Mesenchymal stem cell (in vitro differentiated cells and primary cell): ENCODE measurements at places on chromosomes 3 and 15.

DNA sequence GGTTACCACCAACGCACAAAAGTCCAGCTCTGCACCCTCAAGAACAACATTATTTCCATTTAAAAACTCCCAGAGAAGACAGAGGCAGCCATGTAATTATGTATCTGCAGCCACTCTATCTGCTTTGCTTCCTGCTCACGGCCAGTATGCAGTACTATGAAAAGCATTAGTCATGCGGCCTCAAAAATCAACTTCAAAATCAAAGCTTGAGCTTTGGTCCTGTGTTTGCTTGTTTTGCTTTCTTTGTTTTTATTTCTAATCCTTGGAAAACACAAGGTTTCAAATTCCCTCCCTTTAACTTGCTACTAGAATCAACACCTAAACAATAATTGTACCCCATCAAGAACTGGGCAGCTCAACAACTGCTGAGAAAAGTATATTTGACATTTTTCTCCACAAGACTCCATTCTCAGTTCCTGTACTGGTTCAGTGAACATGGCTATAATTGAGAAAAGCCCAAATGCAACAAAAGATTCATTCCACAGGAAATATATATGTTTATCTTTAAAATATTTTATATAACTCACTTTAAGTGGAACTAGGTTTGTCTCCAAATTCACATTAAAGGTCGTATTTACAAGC, 37.6 kb downstream of the GBE1 start:
- H3K4me1 ChIP-seq, result no peaks in the 10 kb centered on the region
- peak overlapping the region; percentile 84 for H3K27ac ChIP-seq
- H3K36me3 ChIP-seq, result no peaks in the 10 kb centered on the region
- DNase-seq, result peak; percentile 60

- no peaks in the 10 kb centered on the region for H3K36me3 ChIP-seq
- H3K27me3 ChIP-seq, result no peaks in the 10 kb centered on the region
- H3K4me3 ChIP-seq, result no peak overlapping the region
- H3K27ac ChIP-seq, result no peak overlapping the region
Observed at GRCh38 chr15:41966414-41966812, 5.9 kb downstream of the EHD4 start.

GRCh38 chr3:134567605-134568004, 81.7 kb downstream of the CEP63 start:
- H3K36me3 ChIP-seq, result peaks cover 8% of the 10 kb centered on the region
- no peaks in the 10 kb centered on the region for H3K27me3 ChIP-seq
- no peak overlapping the region for H3K4me3 ChIP-seq
- peak; percentile 35 for DNase-seq
- peak overlapping the region; percentile 46 for H3K27ac ChIP-seq
- H3K4me1 ChIP-seq, result peaks cover 6% of the 10 kb centered on the region

- H3K4me1 ChIP-seq, result peaks cover 8% of the 10 kb centered on the region
- peak overlapping the region; percentile 70 for H3K4me3 ChIP-seq
- no peaks in the 10 kb centered on the region for H3K36me3 ChIP-seq
- H3K27ac ChIP-seq, result no peak overlapping the region
- H3K27me3 ChIP-seq, result peaks cover 12% of the 10 kb centered on the region
Observed at GRCh38 chr3:38039899-38040261, 872 bp downstream of the DLEC1 start.

- H3K27ac ChIP-seq, result no peak overlapping the region
- H3K4me3 ChIP-seq, result no peak overlapping the region
- H3K4me1 ChIP-seq, result peaks cover 12% of the 10 kb centered on the region
Observed at GRCh38 chr3:9767418-9767817, 2.3 kb downstream of the CAMK1 start.

GRCh38 chr3:138188013-138188730, 1.1 kb downstream of the ARMC8 start:
- no peaks in the 10 kb centered on the region for H3K27me3 ChIP-seq
- H3K4me1 ChIP-seq, result no peaks in the 10 kb centered on the region
- H3K4me3 ChIP-seq, result peak overlapping the region; percentile 91
- H3K27ac ChIP-seq, result peak overlapping the region; percentile 98

GRCh38 chr15:85048430-85048829, 66.8 kb downstream of the PDE8A start:
- no peak overlapping the region for H3K4me3 ChIP-seq
- no peaks in the 10 kb centered on the region for H3K4me1 ChIP-seq
- no peaks in the 10 kb centered on the region for H3K36me3 ChIP-seq
- DNase-seq, result peak; percentile 89

GRCh38 chr3:123084738-123085237, 18.0 kb downstream of the PDIA5 start:
- H3K27ac ChIP-seq, result peak overlapping the region; percentile 31
- peaks cover 43% of the 10 kb centered on the region for H3K4me1 ChIP-seq
- DNase-seq, result peak; percentile 76
- H3K4me3 ChIP-seq, result peak overlapping the region; percentile 21

DNA sequence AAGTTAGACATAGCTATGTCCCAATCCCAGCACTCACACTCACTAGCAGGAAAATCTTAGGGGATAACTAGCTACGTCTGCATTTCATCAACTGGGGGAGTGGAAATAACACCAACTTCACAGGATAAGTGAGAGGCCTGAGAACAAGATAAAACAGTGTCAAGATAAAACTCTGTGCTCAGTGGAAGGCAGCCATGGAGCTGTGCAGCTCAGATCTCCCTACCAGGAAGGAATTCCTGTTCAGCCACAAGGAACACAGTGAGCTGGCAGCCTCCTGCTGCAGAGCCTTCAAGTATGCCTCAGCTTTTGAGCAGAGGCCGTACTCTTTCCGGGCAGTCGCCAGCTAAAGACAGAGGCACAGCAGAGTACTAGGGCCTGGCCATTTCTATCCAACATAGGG, 115.8 kb upstream of the TOPAZ1 start:
- peaks cover 24% of the 10 kb centered on the region for H3K27me3 ChIP-seq
- no peak overlapping the region for H3K27ac ChIP-seq
- DNase-seq, result no peak
- no peak overlapping the region for H3K4me3 ChIP-seq
- no peaks in the 10 kb centered on the region for H3K36me3 ChIP-seq
- peaks cover 3% of the 10 kb centered on the region for H3K4me1 ChIP-seq

- no peaks in the 10 kb centered on the region for H3K4me1 ChIP-seq
- no peak overlapping the region for H3K27ac ChIP-seq
- no peaks in the 10 kb centered on the region for H3K27me3 ChIP-seq
- H3K4me3 ChIP-seq, result peak overlapping the region; percentile 84
- no peaks in the 10 kb centered on the region for H3K36me3 ChIP-seq
Observed at GRCh38 chr15:49439678-49440395, 16.8 kb downstream of the FGF7 start.

DNA sequence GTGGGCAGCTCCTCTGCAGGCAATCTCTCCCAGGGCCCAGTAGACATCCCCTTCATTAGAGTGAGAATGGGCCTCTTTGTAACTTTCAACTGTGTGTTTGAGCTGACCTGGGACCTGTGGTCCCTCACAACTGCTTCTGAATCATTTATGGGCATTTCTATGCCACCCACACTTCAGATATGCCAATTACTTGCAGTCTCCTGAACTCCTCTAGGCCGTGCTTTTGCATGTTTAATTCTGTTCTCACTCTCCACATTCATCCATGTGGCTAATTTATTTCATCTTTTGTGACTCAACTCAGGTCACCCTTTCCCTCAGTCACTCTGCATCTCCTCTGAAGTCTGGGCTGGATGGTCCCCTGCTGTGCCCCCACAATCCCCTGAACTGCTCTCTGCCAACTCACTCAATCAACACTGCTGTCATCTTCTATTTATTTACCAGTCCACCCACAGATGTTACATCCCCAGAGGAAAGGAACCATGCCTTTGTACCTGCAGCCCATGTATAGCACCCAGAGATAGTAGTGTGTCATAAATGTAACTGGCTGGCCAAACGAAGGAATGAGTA, 364.7 kb downstream of the EPHB1 start:
- no peak overlapping the region for H3K4me3 ChIP-seq
- no peak overlapping the region for H3K27ac ChIP-seq
- no peaks in the 10 kb centered on the region for H3K27me3 ChIP-seq
- H3K4me1 ChIP-seq, result no peaks in the 10 kb centered on the region
- no peaks in the 10 kb centered on the region for H3K36me3 ChIP-seq
- no peak for DNase-seq

GRCh38 chr15:57654153-57654852, 52.2 kb upstream of the POLR2M start:
- no peaks in the 10 kb centered on the region for H3K36me3 ChIP-seq
- H3K27me3 ChIP-seq, result no peaks in the 10 kb centered on the region
- H3K27ac ChIP-seq, result peak overlapping the region; percentile 56
- DNase-seq, result no peak
- H3K4me1 ChIP-seq, result peaks cover 6% of the 10 kb centered on the region

- H3K27me3 ChIP-seq, result no peaks in the 10 kb centered on the region
- peak; percentile 22 for DNase-seq
- peaks cover 38% of the 10 kb centered on the region for H3K36me3 ChIP-seq
- no peaks in the 10 kb centered on the region for H3K4me1 ChIP-seq
- no peak overlapping the region for H3K27ac ChIP-seq
- H3K4me3 ChIP-seq, result no peak overlapping the region
Observed at GRCh38 chr3:48532271-48532976, 24.2 kb downstream of the PFKFB4 start.

DNA sequence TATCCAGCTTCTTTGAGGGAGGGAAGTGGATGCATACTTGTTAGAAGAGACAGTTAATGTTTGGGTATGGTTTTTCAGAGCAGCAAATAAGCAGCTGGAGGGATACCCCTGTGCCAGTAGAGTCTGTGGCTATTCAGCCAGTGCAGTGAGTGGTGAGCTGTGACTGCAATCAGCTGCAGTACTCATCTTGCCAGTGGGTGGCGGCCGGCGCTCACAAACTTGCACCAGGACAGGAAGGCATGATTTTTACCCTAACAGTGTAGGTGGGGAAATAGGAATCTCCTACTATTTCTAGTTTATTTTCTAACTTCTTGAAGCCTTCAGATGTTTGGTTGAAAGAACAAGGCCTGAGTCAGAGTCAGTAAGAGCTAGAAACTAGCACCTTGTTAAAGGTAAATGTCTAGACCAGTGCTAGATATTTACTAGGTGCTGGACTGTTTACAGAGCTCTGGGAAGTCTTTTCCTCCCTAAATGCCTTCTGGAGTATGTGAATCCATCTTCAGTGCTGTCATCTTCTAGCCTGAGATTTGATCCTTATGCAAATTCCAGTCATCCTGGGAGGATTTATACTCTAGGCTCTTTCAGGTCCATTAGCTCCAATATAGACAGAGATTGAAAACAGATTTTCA, 23.6 kb downstream of the TIMP4 start:
- peak; percentile 67 for DNase-seq
- no peak overlapping the region for H3K27ac ChIP-seq
- H3K27me3 ChIP-seq, result peaks cover 17% of the 10 kb centered on the region
- no peak overlapping the region for H3K4me3 ChIP-seq
- no peaks in the 10 kb centered on the region for H3K4me1 ChIP-seq
- no peaks in the 10 kb centered on the region for H3K36me3 ChIP-seq

DNA sequence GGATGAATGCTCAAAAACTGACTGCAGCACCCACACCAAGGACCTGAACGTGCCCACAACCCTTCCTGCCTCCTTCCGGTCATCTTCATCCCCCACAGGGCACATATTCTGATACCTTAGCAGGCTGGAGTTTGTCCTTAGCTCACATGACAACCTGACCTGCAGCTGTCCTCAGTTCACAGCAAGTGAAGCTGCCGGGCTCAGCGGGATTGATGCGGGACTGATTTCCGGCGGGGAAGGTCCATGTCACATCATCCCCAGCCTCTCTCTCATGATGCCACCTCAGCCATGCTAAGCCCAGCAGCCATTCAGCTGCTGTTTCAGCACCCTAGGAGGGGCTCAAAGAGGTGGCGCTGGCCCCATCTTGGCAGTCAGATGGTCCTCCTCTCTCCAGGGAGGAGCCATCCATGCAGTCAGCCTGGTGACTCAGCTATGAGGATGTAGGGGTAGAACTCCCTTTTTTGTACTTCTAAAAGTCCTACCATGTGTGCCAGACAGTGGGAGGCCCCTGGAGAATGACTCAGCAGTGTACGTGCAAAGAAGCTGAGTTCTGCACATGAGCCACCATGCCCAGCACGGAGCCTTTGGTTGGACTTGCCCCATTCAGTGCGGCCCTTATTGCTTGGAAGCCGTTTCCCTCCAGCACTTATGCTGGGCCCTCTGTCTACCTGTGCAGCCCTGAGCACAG, 9.5 kb downstream of the CA12 start:
- peaks cover 41% of the 10 kb centered on the region for H3K36me3 ChIP-seq
- peaks cover 35% of the 10 kb centered on the region for H3K4me1 ChIP-seq
- H3K27ac ChIP-seq, result peak overlapping the region; percentile 1
- H3K27me3 ChIP-seq, result no peaks in the 10 kb centered on the region
- H3K4me3 ChIP-seq, result no peak overlapping the region

GRCh38 chr3:167913219-167913835, 177.8 kb downstream of the SERPINI1 start:
- no peaks in the 10 kb centered on the region for H3K4me1 ChIP-seq
- peak overlapping the region; percentile 31 for H3K4me3 ChIP-seq
- DNase-seq, result peak; percentile 54
- H3K27ac ChIP-seq, result no peak overlapping the region

- no peak overlapping the region for H3K27ac ChIP-seq
- peaks cover 4% of the 10 kb centered on the region for H3K4me1 ChIP-seq
- no peaks in the 10 kb centered on the region for H3K36me3 ChIP-seq
- H3K4me3 ChIP-seq, result no peak overlapping the region
- no peaks in the 10 kb centered on the region for H3K27me3 ChIP-seq
Observed at GRCh38 chr3:36557021-36557707, 176.9 kb downstream of the STAC start.

GRCh38 chr15:100734586-100734985, 132.2 kb downstream of the ASB7 start:
- H3K4me3 ChIP-seq, result no peak overlapping the region
- no peaks in the 10 kb centered on the region for H3K27me3 ChIP-seq

DNA sequence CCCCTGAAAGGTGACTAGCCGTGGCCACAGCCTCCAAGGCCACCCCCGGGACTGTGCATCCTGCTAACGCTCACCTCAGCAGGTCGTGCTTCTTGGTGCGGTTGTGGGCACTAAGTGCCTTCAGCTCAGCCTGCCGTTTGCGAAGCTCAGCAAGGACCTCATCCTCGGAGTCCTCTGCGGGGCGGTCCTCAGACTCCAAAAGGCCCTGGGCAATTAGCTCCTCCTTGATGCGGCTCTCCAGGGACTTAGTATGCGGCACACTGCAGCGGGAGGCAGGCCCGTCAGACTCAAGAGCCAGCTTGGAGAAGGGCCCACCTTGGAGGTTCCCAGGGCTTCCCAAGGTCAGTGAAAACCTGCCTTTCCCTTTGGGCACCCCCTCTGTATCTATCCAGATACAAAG, 8.3 kb downstream of the TADA3 start:
- DNase-seq, result no peak
- no peaks in the 10 kb centered on the region for H3K27me3 ChIP-seq
- peaks cover 2% of the 10 kb centered on the region for H3K4me1 ChIP-seq
- H3K27ac ChIP-seq, result no peak overlapping the region
- H3K36me3 ChIP-seq, result peaks cover 79% of the 10 kb centered on the region

DNA sequence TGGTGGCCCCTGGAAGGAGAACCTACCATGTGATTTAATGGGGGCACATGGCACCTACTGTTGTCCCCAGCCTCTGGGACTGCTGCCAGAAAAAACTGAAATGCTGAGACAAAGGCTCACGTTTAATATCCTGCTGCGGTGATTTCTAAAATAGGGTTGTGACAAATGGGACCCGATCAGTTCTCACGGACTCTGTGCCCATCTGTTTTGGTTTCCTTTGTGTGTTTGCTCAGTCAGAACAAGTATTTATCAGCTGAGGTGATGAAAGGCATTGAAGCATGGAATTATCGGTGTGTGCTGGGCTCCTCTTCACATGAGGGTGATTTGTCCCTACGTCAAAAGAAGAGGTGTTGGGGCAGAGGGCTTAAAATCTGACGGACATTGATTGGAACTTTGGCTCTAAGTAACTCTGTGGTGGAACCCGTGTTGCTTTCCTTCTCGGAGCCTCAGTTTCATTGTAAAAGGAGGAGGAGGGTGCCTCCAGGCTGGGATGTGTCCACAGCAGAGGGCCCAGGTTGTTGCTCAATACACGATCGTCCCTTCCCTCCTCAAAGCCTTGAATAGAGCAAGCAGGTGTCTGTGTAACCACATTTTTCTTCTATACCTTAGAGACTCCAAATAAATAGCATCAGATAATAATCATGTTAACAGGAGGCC, 283.3 kb upstream of the RGMA start:
- no peak overlapping the region for H3K27ac ChIP-seq
- no peaks in the 10 kb centered on the region for H3K36me3 ChIP-seq
- H3K27me3 ChIP-seq, result no peaks in the 10 kb centered on the region
- no peaks in the 10 kb centered on the region for H3K4me1 ChIP-seq
- DNase-seq, result no peak
